ENCODE measurements at places on chromosomes 12 and 14.

DNA sequence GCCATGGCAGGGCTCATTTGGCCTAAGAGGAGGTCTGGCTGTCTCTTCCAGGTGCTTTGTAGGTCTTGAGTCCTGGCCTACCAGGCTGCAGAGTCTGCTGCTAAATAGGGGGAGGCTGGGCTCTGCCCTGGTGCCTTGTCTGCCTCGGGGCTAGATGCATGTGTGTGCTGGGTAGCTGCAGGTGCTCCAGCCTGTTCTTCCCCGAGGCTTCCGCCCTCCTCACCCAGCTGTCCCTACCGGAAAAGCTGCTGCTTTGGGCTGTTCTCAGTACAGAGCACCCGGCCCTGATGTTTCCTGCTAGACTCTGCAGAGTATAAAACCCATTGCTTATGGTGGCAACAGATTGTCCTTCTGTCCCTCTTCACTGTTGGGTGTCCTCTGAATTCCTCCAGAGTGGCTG, 37.7 kb downstream of the RAB35 start:
- DNase-seq: no peak

DNA sequence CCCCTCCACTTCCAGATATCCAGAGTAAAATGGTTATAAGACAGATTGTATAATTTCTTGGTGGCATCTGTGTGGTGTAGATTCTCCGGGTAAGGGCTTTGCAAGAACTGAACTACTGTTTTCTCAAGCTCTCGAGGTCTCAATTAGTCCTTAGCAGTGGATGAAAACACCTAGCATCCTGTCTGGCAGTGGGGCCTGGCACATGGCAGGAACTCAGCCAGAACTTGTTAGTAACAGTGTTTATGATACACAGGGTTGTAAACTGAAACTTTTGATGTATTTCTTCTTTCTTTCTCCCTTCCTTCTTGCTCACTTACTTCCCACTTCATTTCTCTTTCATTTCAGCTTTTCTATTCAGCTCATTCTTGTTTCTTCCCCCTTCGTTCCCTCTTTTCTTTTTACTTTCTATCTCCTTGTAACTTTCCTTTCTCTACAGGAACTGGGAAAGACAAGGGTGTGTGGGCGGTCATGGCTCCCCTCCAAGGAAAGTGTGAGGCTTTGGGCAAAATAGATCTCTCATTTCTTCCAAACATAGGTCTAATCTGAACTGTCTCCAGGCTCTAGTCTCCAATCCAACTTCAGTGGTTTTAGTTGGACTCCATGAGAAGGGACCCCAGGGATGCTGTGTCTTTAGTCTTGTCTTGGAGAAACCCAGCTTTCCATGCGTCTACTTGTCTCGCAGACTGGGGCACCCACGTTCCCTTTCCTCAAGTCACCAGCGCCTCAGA, 159.7 kb downstream of the PAH start:
- peak; percentile 75 for DNase-seq

DNA sequence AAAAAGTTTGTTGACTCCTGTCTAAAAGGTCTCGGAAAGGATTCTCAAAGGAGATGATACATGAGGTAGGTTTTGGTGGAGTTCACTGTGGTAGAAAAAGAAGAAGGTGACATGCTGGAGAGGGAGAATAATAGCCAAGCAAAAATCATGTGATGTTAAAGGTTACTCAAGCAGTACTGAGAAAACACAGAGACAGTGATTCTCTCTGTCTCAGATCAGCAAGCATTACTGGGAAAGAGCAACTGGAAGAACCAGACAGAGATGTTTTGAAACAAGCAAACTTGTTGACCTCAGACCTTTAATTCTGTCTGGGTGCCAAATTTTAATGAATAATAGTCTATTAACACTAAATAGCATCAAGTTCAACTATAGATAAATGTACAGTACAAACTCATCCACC, 183.5 kb upstream of the PLEKHG7 start:
- DNase-seq: no peak

- no peak for DNase-seq
Measured at GRCh38 chr12:43416981-43417380, 135.0 kb downstream of the ADAMTS20 start.

DNA sequence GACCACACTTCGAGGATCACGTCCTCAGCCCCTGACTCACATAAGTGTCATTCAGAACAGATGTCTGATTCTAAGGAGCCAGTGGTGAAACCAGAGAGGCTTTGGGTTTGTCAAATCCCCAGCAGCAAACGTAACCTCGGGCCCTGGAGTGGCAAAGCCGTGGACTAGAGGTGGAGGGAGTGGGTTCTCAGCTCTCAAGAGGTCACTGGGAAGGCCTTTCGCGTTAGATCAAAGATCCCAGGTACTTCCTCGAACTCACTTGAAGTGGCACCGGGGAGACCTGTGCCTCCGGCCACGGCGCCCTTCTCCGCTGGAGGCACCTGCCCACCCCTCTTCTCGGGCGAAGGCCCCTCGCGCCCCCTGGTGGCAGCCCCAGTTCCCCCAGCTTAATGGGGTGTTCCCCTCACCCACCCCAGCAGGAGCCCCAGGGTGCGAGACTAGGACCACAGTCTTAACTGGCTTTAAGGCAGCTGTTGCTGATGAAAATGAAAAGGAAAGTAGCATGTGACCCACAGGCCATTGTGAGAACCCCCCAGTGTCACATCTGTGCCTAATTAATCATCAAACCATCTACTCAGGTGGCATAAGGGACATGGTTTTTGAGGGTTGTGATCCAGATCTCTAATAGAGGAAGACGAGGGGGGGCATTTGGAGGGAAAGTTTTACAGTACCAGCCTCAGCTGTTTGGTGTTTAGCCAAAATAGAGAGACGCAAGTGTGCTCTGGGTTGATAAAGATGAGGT, 672 bp upstream of the ESR2 start:
- DNase-seq: peak; percentile 14

DNA sequence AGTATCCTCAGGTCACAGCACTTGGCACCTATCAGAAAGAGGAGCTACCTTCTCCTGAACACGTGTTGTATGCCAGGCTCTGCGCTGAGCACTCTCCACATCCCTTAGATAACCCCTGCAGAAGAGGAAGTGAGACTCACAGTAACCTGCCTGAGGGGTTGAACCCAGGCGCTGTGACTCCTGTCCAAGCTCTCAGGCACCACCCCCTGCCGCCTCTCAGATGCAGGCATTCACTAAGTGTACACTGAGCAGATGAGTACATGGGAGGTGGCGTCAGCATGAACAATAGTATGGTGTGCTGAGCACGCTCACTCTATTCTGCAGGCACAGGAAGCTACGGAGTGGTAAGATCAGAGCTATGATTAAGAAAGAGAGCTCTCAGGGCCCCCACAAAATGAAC, 21.0 kb upstream of the RIC8B start:
- DNase-seq: no peak

DNA sequence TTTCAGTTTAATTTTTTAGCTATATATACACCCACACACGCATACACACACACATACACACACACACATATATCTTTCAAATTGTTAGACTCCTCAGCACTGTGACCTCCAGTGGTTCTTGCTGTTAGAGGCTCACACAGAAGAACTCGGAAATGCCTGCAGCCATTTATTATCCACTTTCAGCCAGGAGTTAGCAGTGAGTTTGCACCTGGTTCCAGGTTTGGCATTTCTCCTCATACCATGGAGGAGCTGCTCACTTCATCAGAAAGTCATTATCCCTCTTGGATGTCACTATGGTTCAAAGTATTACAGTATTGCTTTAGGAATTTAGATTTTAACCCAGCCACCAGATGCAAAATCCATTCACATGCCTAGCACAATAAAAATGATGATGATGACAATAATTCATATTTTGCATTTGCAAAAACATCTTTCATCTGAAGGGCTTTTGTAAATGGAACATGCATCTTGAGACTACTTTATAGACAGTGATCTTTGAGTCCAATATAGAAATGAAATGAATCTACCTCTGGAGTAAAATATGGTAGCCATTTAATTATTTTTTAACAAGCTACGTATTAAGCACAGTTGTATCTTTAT, 42.3 kb downstream of the NPAS3 start:
- DNase-seq: no peak

DNA sequence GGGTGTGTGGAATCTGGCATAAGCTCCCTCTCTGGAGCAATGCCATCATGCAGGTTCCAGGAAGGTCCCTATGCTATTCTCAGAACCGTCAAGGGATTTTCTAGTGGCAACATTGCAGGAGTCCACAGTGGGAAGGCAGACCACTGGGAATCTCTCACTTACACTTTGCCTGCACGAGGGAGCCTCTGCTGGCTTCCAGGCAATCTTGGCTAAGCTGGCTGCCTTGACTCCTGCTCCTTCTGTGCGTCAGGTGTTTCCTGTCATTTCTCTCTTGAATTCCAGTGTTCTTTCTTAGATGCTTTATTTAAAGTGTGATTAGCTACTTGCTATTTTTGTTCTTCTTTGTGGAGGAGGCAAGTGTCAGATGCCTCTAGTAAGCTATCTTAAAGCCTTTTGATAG, 414.0 kb upstream of the ATP2B1 start:
- DNase-seq: peak; percentile 34

DNA sequence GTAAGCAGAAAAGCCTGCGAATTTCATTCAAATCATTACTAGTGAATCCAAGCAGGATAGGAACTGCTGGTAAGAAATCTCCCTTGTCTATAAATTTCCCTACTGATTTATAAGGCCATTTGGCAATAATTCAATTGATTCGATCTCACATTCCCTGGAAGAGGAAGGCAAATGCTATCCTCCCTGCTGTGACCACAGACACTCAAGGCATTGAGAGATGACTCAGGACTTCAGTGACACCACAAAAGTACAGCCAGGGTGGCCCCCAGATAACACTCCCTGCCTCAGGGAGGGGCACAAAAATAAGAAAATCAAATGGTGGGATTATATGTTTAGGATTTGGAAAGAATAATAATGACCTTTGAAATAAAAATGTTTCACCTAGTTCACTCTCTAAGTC, 162.7 kb downstream of the GRIP1 start:
- no peak for DNase-seq

GRCh38 chr12:66403746-66404145, 101.5 kb downstream of the HELB start:
- no peak for DNase-seq

GRCh38 chr14:52755607-52756316, 25.8 kb downstream of the STYX start:
- no peak for DNase-seq

DNA sequence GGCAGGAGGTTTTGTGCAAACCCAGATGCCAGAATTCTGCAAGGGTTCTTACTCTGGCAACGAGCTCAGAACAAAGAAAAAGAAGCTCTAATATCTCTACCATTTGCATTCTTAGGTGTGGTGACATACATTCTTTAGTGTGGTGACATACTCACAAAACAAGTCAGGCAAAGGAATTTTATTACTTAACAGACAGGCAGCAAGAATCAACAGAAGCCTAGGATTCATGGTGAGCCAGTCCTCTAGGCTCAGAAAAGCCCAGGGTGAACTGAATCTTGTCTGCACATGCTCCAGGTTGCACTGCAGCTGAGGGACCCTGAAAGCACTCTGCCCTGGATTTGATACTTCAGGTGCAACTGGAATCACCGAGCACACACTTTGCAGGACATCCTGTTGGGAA, 122.4 kb upstream of the PTPRQ start:
- no peak for DNase-seq

DNA sequence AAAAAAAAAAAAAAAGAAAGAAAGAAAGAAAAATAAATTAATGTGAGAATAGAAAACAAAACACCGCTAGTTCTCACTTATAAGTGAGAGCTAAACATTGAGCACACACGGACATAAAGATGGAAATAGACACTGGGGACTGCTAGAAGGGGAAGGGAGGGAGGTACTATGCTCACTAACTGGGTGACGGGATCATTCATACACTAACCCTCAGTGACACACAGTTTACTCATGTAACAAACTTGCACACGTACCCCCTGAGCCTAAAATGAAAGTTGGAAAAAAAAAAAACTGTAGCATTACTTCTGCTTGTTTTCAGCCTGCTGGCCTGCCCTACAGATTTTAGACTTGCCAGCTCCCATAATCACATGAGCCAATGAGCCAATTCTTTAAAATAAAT, 10.5 kb upstream of the PRMT5 start:
- DNase-seq: no peak

- peak; percentile 65 for DNase-seq
Measured at GRCh38 chr12:53676656-53677015, 753 bp upstream of the ATP5MC2 start.

GRCh38 chr14:89474464-89474863, 57.4 kb upstream of the FOXN3 start:
- no peak for DNase-seq

GRCh38 chr12:2179953-2180736, 127.4 kb downstream of the CACNA1C start:
- no peak for DNase-seq

DNA sequence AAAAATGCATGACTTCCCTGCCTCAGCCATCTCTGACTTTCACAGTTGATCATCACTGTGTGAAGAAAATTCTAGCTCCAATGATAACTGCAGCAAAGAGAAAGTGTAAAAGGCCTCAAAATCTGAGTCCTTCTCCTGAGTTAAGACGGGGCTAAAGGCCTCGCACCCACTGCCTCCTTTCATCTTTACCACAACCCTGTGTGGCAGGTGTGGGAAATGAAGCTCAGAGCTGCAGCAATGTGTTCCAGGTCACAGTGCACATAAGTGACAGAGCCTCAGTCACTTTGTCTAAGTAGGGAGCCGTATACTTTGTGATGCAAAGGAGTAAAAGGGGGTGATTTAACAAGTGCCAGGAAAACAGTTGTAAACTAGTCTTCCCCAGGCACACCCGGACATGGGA, 144.7 kb upstream of the TMCC3 start:
- DNase-seq: no peak

DNA sequence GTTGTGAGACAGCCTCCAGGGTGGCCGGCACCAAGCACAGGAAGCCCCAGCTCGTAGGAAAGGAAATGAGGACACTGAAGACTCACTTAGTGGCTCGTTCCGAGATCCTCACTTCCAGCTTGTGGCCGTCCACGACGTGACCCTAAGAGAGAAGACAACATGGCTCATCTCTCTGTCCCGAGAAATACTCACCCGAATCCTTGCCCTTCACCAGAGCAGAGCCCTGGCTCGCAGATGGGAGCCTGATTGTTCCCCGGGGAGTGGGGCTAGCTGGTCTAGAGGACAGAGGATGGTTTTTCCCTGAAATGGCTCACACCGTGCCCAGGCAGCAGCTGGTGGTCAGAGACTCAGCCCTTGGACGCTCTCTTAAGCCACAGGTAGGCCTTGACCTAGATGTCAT, 47.8 kb downstream of the RBM19 start:
- DNase-seq: no peak

DNA sequence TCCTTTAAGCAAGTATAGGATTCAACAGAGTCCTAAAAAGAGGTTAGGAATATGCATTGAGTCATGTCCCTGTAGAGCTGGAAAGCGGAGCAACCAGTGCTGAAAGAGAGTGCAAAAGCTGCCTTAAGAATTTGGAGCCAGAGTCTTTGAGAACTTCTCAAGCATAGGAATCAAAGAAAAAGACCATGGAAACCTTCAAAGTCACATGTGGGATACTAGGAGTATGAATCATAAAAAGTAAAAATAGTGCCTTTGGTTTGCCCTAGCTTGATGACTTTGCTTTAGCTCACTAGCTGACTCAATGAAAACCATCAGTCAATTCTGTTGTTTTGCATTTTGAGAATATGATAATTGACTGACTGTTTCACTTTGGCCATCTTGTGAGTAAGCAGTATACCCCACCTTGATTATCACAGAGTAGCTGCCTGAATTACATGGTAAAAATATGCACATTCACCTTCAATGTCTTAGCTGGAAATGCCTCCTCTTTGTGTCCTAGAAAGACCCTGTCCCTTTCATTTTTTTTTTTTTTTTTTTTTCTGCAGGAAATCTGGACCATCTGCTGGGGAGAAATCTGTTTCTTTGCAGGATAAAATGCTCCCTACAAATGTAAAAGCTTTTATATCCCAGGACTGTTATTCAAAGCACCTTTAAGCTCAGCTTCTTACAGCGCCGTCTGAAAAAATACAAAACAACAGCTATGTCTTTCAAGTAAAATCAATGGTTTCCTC, 248.6 kb upstream of the KRR1 start:
- no peak for DNase-seq

GRCh38 chr12:19893514-19893913, 454.2 kb downstream of the AEBP2 start:
- no peak for DNase-seq
